ENCODE measurements at places on chromosomes 5 and 9.

DNA sequence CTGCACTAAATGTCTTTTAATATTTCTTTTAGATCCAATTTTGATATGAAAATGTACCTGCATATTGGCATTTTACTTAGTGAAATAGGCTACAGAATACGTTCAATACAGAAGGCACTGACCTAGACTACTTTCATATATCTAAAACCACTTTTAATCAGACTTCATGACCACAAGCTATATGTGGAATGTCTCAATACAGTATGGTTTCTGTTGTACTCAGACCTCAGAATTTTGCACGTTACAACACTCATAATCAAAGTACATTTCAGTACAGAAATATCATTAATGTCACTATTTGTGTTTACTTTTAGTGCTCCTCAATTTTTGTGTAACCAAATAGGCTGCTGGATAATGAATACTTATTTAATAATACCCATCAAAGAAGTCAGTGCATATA, 74.8 kb downstream of the MEF2C start:
- no peak for DNase-seq

DNA sequence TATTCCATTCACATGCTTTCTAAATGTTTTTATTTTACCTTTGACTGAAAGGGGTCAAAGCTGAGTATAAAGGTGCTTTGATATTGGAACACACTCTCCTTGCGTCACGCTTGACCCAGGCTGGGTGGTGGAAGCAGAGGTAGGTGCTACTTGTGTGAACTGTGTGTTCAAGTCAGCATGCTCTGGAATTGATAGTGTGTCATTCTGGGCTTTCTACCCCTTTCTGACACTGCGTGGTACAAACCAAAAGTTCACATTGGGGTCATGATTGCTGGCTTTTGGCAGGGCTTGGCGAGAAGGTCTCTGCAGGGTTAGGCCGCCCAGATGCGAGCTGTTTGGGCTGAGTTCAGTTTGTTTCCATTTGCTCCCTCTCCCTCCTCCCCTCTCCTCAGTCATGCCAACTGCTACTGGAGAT, 131.8 kb downstream of the ADAMTSL1 start:
- DNase-seq: no peak

DNA sequence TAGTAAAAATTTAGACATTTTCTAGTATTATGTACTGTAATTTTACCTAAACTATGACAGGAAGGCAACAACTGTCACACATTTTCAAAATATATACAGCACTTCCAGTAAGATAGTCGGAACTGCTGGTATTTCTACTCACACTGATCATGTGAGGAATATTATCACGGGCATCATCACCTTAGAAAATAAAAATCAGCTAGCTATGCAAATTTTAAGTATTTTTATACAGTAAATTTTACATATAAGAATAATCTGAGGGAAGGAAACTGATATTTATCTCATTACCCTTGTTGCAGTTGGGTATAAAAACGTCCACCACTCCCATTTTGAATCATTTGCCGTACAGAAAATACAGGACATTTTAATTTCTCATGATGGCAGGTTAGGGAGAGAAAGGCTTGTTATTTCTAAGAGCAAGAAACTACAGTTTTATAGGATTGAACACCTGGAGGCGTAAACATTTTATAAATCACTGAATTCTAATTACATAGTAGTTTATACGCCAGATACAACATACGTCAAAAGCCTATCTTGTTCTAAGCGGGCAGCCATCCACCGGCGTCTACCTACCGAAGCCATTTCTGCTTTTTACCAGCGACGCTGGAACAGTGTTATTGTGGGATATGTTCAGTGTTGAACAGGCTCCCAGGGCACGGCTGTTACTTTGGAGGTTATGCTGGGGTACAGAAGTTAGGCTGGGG, 729 bp upstream of the TNPO1 start:
- no peak for DNase-seq

- no peak for DNase-seq
Observed at GRCh38 chr9:135230817-135231520, 143.5 kb downstream of the OLFM1 start.

DNA sequence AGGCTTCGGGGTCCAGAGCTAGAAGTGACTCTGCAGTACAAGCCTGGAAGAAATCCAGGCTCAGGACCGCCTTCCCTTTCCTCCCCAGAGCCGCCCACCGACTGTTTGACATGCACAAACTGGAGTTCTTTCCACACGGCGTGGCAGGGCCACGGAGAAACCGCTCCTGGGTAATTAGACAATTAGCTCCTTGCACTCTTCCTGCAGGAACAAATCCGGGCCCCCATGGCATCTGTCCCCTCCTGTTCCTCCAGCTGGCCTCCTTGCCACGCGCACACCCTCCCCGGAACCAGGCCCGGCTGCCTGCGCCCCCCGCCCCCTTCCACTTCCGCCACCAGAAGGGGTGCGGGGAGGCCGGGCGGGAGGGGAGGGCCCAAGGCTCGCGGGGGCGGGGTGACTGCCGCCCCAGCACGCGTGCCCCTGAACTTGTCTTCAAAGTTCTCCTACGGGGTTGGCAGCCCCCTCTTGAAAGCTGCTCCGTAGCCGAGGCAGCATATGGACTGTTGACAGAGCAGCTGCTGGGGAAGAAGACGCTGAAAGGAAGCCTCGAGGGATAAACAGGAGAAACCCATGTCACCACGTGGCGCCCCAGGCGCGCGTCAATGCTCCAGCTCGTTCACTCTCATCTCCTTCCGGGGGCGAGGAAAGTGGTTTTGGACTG, 74.3 kb downstream of the SEC61B start:
- DNase-seq: peak; percentile 11

- DNase-seq: no peak
Observed at GRCh38 chr5:65816729-65817128, 94.7 kb downstream of the NLN start.

DNA sequence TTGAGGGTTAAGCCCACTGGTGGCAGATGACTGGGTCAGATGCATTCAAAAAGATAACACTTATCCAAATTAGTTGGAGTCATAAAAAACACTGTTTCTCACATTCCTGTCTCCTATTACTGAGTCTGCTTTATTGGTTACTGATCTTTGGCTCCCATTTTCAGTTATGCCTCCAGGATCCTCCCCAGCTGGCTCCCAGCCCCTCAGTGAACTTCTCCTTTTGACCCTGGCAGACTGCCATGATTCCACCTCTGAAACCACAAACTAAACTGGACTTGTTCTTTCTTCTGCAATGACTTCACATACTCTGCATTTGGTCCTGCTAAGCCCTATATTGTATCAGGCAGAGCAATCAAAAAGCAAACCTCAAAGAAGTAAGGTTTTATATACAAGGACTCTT, 860.8 kb upstream of the DMAC1 start:
- no peak for DNase-seq

DNA sequence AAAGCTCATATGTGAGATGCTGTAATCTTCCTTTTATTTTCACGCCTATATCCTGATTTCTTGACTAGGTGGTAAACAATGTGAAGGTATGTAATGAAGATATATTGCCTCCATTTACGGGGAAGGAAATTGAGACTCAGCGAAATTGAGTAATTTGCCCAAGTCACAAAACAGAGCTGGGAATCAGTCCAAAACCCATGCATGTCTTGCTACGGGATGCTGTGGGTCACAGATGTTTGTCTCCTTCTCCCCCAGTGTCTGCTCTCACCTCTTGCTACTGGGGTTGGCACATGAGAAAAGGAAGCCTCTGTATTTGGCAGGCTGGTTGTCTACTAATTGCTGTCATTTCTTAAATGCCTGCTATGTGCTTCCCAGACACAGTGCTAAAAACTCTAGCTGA, 53.7 kb upstream of the TEX48 start:
- DNase-seq: no peak

- no peak for DNase-seq
Observed at GRCh38 chr5:35182486-35182885, 47.8 kb downstream of the PRLR start.

DNA sequence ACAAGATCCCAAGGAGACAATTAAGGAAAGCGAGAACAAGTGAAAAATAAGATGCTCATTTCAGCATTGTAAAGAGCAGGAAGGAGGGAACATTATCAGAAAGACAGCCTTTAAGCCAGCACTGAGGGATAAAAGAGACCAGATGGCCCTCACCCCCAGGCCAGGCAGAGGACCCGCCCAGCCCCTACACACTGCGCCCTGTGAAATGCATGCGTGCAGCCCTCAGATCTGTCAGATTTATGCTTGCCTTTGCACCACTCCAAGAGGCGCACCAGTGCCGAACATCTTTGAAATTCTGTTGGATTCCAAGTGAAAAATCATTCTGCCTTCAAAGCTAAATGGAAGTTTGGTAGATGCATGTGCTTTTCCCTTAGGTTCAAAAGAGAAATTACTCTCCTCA, 378.0 kb downstream of the MLLT3 start:
- no peak for DNase-seq

GRCh38 chr9:94168203-94169000, 84.1 kb downstream of the PTPDC1 start:
- DNase-seq: no peak

DNA sequence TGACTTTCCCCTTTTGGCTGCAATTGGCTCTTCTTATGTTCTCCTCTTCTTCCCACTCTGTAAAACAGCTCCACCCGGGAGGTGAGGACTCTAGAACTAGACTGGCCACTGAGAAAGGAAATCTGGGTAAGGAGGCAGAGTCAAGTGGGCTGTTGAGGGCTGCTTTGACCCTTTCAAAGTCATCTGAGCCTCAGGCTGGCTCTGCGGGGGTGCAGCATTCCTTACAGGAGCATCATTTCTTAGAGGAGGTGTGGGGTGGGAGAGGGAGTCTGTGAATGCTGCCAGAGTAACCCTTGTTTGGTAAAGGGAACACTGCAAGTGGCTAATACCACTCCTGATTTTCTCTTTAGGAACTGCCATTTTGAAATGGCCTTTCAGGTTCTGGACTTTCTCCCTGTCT, 377.7 kb upstream of the SMARCA2 start:
- no peak for DNase-seq

DNA sequence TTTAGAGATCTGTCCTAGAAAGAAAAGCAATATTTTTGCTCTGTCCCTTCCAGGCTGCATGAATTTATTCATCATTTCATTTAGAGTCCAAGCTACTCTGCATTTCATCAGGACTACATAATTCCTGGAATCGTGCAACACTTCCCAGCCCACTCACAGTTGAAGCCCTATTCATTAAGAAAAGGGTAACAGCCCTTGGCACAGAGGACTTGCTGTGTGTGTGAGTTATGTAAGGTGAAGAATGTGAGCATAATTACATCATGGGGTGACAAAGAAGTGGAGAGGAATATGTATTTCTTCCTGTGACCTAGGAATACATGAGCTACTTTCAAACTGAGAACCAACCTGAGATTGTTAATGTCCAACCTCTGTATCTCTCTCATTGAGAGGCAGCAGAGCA, 317.4 kb downstream of the ARHGEF28 start:
- DNase-seq: no peak

GRCh38 chr9:89426384-89426961, 71.4 kb downstream of the SEMA4D start:
- no peak for DNase-seq

DNA sequence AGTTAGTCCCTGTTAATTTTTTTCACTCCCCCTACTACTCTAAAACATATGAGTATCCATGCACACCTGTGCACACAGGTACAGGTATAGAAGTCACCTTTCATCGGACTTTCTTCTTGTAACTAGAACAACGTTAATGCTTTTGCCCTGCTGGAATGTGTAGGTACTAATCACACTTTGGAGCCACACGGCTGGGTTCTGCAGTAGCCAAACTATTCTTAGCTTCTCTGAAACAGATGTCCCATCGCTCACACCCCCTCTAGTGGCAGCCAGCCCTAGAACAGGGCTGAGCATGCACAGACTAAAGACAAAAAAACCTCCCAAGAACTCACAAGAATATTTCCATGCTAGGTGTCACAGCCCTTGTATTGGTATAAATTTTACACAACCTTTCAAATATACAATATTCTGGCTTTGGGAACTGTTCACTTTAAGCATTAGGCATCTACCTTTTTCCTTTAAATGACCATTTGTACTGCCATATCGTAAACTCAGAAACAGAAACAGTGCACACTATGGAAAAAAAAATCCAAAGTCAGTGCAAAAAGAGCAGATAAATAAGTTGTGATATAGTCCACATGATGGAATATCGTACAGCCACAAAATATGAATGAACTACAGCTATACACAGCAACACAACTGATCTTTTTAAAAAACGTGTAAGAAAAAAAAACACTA, 64.0 kb downstream of the RETREG1 start:
- DNase-seq: no peak

GRCh38 chr5:108216890-108217289, 165.0 kb downstream of the FBXL17 start:
- no peak for DNase-seq

GRCh38 chr9:116668970-116669695, 18.0 kb upstream of the TRIM32 start:
- DNase-seq: no peak

GRCh38 chr9:12964271-12964670, 189.5 kb downstream of the LURAP1L start:
- no peak for DNase-seq

GRCh38 chr5:1174122-1174936, 27.1 kb upstream of the SLC6A19 start:
- no peak for DNase-seq

DNA sequence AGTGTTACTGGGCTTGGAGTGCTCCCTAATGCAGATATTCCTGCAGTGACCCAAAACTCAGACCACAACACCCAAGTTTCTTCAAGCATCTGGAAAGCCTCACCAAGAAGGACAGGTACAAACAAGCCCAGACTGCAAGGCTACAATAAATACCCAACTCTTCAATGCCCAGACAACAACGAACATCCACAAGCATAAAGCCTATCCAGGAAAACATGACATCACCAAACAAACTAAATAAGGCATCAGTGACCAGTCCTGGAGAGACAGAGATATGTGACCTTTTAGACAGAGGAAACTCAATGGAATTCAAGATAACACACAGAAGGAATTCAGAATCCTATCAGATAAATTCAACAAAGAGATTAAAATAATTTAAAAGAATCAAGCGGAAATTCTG, 605.6 kb downstream of the PDE4D start:
- no peak for DNase-seq

DNA sequence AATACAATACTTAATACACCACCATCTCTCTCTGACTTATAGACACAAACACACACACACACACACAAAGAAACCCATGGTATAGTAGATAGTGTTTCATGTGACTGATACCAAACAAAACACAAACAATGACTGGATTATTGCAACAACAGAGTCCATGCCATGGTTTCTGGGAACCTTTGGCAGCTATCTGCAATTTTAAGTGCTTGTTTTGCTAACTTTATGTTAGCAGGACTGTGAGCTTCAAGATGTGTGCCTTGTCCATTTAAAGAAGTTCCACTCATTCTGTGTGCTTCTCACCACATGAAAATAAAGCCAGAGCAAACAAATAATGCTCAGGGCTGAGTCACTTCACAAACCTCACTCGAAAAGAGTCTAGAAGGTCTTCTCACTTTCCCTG, 15.1 kb upstream of the LURAP1L start:
- DNase-seq: no peak

DNA sequence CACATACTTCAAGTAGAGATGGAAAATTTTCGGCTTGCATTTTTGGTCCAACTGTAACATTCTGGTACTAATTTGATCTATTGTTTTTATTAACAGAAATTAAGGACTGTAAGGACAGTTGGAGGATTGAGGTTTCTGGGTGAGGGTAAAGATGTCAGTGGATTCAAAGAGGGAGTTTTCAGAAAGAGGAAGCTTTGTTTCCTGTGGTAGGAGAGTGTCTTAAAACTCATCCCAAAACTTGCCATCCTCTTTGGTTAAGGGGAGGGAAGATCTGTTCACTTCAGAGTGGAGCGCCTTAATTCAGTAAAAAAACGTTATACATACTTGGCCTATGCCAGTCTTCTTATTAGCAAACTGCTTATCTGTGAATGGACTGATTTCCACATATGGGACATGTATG, 13.8 kb downstream of the CNTRL start:
- DNase-seq: no peak

Measured in NCI-H1436 treated with DMSO at 0.1 percent for 48 hours (cell line).